ENCODE measurements at places on chromosomes 7 and 10. TPM values are rescaled to one million over a fixed set of nuclear protein-coding genes. Genes with fewer than 3 reads are reported as not detected.

GRCh38 chr10:97131181-97131628, 54.6 kb downstream of the SLIT1 start:
- DNase-seq = no peak
- H3K36me3 ChIP-seq = no peaks in the 10 kb centered on the region
- H3K4me3 ChIP-seq = no peak overlapping the region
- H3K27ac ChIP-seq = no peak overlapping the region
- no peaks in the 10 kb centered on the region for H3K27me3 ChIP-seq
- no peaks in the 10 kb centered on the region for H3K4me1 ChIP-seq

The CLEC2L gene
- total RNA-seq = not detected

The TSPAN33 gene
- total RNA-seq = 12.9 TPM

DNA sequence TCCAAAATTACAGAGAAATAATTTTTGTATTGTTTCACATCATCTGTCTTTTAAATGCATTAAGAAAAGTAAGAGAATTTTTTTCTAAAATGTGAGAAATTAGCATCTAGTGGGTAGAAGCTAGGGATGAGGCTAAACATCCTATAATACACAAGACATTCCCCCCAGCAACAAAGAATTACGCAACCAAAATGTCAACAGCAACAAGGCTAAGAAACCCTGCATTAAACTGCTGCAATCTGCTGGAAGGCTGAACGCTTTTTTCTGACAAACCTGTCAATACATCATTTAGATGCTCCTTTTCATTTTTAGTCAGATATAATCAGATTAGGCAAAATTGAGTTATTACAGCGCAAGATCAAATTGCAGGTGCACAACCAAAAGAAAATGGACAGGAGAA, 162.2 kb downstream of the C1GALT1 start:
- H3K4me1 ChIP-seq = no peaks in the 10 kb centered on the region
- H3K27ac ChIP-seq = no peak overlapping the region
- no peaks in the 10 kb centered on the region for H3K36me3 ChIP-seq
- no peak for DNase-seq
- H3K4me3 ChIP-seq = no peak overlapping the region

DNA sequence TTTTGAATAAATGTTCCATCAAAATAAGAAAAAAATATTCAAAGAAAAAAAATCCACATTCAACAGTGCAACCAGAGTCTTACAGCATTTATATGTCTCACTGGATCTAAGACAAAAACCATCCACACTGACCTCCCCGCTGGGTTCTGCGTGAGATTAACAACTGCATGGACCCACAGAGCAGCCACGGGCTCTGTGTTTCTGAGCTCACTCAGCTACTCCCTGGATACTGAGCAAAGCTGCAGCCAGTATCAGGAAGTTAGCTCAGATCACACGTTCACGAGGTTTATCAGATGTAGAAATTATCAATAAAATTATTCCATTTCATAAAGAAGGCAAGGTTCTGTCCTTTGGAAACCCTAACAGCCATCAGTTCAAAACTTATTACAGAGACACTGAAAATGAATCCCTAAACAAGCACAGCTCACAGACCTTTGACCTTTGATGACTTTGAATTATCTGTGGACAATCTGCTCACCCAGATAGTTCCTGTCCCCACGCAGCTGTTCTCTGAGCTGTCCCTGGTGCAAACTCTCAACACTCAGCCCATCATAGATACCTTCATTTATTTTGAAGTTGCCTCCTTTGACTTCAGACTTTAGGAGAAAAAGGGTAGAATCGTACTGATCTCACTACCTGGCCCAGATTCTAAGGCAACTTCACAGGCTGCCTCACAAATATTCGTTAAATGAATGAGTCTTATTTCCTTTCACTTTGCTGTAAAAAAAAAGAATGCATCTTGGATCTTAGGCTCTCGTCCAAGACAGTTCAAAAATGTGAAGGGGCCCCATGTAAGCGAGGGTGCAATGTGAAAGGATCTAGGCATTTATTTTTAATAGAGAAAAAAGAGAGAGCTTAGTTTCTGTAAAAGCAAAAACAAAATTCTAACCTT, 67.7 kb upstream of the SVIL start:
- no peaks in the 10 kb centered on the region for H3K36me3 ChIP-seq
- no peak for DNase-seq
- no peak overlapping the region for H3K4me3 ChIP-seq
- no peak overlapping the region for H3K27ac ChIP-seq

Measured in heart right ventricle (tissue), 16 donors.